Activated CD4-positive, alpha-beta memory T cell treated with anti-CD3 and anti-CD28 coated beads, Interleukin-2, amount 10 ng/mL, durations not matched to agents 7 days and 5 days (primary cell): ENCODE measurements at places on chromosomes 6 and 20.

DNA sequence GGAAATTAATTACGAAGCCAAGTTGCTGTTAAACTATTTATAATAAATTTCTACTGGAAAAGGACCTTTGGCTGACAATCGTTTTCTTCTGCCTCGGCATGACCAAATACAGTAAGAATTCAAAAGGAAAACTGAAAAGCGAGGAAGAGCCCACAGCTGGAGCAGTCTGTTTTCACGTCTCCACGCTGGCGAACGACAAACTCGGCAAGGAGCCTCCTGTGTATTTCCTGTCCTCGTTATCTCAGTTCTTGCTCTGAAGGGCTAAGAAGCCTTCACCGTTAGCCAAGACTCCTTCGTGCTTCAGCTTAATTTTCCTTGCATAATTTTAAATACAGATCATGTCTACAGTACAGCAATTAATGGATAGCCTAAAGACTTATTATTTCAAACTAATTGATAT, 214.3 kb upstream of the PLCB4 start:
- DNase-seq = no peak
- H3K27me3 ChIP-seq = no peaks in the 10 kb centered on the region
- H3K27ac ChIP-seq = no peak overlapping the region

GRCh38 chr6:41801380-41801779, 13.9 kb downstream of the TOMM6 start:
- H3K36me3 ChIP-seq = no peaks in the 10 kb centered on the region
- no peak overlapping the region for H3K4me3 ChIP-seq
- H3K27me3 ChIP-seq = no peaks in the 10 kb centered on the region
- peaks cover 6% of the 10 kb centered on the region for H3K4me1 ChIP-seq
- H3K27ac ChIP-seq = no peak overlapping the region

GRCh38 chr6:147212622-147213021, 8.4 kb downstream of the STXBP5 start:
- H3K4me3 ChIP-seq = no peak overlapping the region
- DNase-seq = no peak
- H3K27me3 ChIP-seq = no peaks in the 10 kb centered on the region
- H3K27ac ChIP-seq = no peak overlapping the region
- peaks cover 16% of the 10 kb centered on the region for H3K36me3 ChIP-seq

DNA sequence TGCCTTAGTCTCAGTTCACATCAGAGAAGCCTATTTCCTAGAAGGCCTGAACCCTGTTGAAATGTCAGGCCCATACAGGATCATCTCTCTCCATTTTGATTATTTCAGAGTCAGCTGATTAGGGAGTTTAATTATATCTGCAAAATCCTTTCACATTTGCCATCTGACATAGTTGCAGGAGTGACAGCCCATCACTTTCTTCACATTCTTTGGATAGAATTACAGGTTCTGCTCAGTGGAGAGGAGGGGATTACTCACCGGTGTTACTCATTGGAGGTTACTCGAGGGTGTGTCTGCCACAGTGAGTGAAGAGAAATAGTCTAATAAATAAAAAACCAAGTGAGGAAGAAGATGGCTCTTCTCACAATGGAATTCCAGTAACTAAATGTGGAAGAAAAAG, 216.8 kb downstream of the TMEM242 start:
- DNase-seq = no peak
- no peaks in the 10 kb centered on the region for H3K27me3 ChIP-seq
- H3K27ac ChIP-seq = no peak overlapping the region

- no peak overlapping the region for H3K4me3 ChIP-seq
- H3K36me3 ChIP-seq = no peaks in the 10 kb centered on the region
- no peak overlapping the region for H3K27ac ChIP-seq
These were observed 178.4 kb upstream of the EYA4 start for GRCh38 chr6:133062696-133063306.

GRCh38 chr20:9286501-9287461, 217.9 kb downstream of the PLCB4 start:
- H3K4me3 ChIP-seq = no peak overlapping the region
- no peaks in the 10 kb centered on the region for H3K4me1 ChIP-seq
- no peak for DNase-seq
- no peaks in the 10 kb centered on the region for H3K27me3 ChIP-seq

- no peaks in the 10 kb centered on the region for H3K4me1 ChIP-seq
- no peaks in the 10 kb centered on the region for H3K36me3 ChIP-seq
- DNase-seq = no peak
- no peak overlapping the region for H3K4me3 ChIP-seq
- H3K27me3 ChIP-seq = no peaks in the 10 kb centered on the region
- no peak overlapping the region for H3K27ac ChIP-seq
These were observed 80.0 kb downstream of the LAMP5 start for GRCh38 chr20:9594284-9594875.
